ENCODE measurements at places on chromosomes 5 and 9.

GRCh38 chr5:10832987-10833386, 72.0 kb upstream of the DAP start:
- no peak for DNase-seq

DNA sequence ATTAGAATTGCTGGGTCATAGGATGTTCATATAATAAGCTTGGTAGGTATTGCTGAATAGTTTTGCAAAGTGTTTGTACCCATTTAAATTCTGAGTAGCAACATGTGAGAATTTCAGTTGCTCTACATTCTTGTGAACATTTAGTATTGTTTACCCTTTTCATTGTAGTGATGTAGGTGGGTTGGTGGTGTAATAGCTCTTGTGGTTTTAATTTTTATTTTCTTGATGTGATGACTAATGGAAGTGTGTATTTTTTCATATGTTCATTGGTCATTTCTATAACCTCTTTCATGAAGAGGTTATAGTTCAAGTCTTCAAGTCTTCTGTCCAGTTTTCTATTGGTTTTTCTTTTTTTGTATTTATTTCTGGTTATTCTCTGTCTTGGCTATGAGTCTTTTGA, 34.4 kb downstream of the RASA1 start:
- no peak for DNase-seq

GRCh38 chr9:134944916-134945315, 27.2 kb upstream of the FCN1 start:
- DNase-seq: no peak

DNA sequence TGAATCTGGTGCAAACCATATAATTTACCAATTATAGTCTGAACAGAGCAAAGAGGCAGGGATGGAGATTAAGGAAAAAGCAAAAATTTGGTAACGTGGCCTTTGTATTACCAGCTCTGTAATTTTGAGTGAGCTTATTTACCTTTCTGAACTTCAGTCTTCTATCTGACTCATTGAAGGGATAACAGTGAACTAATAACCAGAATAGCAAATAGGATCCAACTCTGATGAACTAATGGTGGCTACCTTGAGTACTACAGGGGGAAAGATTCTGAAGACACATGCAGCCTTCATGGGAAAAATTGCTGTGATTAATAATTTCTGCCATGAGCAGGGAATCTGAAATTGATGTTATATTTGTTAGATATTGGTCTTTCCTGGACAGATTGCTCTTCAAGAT, 23.0 kb upstream of the LARP1 start:
- DNase-seq: no peak

GRCh38 chr5:147925020-147925419, 18.7 kb upstream of the C5orf46 start:
- no peak for DNase-seq

GRCh38 chr5:141753971-141754713, 72.1 kb upstream of the ARAP3 start:
- DNase-seq: no peak
